T1000 (cell line): ENCODE measurements at places on chromosomes 7 and 10.

DNA sequence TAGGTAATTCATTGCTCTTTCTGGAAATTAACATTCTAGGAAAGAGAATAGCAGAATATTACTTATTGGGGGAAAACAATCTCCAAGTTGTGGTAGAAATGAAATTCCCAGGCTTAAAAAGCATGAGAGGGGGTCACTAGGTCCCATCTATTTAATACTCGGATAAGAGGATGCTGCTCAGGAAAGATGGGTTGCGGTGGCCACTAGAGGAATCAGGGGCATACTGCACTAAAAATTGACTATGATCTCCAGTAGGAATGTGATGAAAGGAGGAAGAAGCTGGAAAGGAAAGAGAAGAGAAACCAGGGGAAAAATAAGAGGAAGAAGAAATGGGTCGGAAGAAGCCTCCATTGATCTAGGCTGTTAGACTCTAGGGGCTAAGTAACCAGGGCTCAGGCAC is 192.8 kb downstream of the GPAM start:
- no peak for DNase-seq

DNA sequence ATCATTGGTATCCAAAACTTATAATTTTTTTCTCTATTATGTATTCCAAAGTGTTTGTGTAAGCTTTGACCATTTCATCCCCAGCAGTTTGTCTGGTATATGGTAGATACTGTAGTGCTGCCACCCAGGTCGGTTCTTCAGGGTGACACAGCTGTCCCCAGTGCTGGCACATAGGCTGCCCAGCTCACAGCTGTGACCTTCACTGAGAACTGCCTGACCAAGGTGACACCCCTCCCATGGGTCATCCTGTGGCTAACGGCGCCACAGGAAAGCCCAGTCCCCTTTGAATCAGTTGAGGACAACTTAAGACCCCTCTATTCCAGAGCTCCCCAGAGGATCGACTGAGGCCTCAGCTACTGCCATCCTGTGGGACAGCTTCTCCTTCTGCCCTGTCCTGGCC is 644.2 kb upstream of the FOXK1 start:
- DNase-seq, result no peak

DNA sequence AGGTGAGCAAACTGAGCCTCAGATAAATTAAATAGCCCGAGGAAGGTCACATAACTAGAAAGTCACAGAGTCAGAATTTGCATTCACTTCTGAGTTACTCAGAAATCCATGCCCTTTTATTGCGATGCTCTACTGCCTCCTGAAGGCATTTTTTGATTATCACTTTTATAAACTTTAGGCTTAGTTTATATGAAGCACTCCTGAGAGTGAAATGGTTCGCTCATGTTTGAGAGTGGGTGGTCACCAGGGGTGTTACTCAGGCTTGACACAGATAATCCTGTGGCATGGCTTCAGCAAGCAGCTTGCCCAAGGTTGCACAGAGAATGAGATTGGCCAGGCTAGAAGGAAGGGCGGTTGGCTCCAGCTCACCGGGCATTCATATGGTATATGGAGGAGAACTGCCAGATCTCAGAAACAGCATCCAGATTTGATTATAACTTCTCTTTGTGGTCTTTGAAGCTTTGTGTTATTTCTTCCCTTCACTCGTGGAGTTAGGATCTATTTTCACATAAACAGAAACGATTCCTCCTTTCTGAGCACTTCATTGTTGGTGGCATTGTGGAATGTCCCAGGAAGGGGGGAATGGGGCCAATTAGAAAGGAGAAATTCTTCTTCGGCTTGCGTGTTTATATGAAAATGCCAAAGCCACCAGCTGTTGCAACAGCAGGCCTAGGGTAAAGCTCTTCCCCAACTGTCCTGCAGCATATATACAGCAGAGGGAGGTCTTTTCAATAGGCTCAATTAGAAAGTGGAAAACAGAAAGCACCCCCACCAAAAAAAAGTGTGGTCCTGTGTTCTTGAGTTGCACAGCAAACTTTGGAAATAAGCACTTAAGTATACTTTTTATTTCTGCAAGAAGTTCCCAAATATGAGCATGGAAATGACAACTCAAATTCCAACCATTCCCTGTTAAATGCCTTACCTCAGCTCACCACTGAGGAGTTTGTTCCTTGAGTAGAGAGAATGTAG is 628.8 kb downstream of the SUGCT start:
- DNase-seq, result no peak

DNA sequence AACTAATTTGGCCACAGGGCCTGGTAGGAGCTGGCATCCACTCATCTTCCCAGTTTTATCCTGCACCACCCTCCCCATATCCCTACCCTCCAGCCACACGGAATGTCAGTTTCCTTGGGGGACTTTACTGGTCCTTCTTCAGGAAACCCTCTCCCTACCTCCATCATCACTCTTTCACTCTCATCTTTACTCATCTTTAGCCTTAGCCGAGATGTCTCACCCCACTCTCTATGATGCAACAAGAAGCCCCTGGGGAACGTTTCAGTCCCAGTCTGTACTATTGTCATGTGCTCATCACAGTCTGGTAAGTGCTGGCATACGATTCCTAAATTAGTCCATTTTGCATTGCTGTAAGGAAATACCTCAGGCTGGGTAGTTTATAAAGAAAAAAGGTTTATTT is 34.9 kb upstream of the TMEM248 start:
- no peak for DNase-seq

DNA sequence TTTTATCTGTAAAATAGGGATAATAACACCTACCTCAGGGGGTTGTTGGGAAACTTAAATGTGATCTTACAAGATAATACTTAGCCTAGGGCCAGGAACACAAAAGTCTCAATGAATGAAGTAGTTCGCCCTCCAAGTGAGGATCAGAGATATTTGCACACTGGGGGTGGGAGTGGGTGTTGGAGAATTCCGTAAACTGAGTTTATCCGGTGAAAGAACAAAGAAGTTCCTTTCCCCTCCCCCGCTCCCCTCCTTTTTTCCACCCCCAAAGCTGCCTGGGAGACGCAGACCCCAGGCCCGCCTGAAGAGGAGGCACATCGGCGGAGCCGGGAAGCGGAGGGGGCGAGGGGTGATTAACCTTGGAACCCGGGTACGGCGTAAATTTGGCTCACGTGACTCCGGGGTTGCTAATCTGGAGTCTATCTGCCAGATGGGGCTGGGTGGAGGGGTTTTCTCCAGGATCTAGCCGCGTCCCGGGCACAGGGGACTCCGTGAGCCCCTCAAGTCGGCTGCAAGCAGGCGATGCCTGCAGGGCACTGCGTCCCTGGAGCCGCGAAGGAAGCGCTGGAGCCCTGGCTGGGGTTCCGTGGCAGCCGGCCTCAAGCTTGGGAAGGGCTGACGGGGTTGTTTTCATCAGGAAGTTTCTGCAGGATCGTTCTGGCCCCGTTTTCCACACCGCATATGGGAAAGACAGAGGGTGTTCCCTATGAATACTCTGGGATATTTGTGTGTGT is 1.4 kb upstream of the PODXL start:
- DNase-seq, result no peak

DNA sequence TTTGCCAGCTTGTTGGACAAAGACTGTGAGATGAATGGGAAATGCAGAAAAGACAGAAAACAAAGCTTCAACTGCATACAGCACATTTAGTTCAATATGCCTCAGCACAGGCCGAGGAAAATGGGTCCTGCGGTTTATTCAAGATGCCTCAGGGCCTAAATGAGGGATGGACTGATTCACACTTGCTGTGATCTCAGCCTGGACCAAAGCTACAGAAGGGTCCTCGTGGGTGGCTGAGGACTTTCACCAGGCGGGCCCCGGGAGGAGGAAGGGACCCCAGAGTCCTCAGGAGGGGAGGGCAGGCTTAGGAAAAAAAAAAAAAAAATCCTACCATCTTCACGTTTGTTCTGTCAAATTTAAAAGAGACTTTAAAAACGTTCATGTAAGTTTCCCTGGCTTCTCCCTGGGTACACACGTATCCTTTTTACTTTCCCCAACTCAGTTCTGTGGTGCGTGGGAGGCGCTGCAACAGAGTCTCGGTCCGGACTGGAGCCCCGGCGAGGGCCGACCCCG is 624 bp upstream of the ZNF783 start:
- DNase-seq, result peak; percentile 33

DNA sequence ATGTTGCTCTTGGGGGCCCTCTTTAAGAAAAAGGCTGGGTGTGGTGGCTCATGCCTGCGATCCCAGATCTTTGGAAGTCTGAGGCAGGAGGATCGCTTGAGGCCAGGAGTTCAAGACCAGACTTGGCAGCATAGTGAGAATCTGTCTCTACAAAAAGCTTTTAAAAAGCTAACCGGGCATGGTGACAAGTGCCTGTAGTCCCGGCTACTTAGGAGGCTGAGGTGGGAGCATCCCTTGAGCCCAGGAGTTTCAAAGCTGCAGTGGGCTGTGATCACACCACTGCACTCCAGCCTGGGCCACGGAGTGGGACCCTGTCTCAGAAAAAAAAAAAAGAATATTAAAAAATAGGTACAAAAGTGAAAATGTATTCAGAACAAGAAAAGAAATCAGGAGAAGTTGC is 38.1 kb upstream of the SLC39A12 start:
- no peak for DNase-seq

GRCh38 chr10:75061709-75062505 is 49.5 kb upstream of the SAMD8 start:
- DNase-seq, result no peak

GRCh38 chr10:128972036-128972405 is 495.0 kb upstream of the MGMT start:
- no peak for DNase-seq

- DNase-seq, result no peak
Observed at GRCh38 chr10:74910976-74911350, 84.6 kb downstream of the KAT6B start.
